ENCODE measurements at places on chromosomes 3 and 15. TPM values are rescaled to one million over a fixed set of nuclear protein-coding genes. Genes with fewer than 3 reads are reported as not detected.
A peak's percentile ranks its signal among the peaks of the same experiment; 100 is the strongest.

The HDDC3 gene
- 15.2 TPM for total RNA-seq

GRCh38 chr3:121018917-121019321 lies 110.9 kb downstream of the STXBP5L start:
- no peak for DNase-seq

The HTR3D gene
- total RNA-seq, result not detected

The EXD1 gene
- total RNA-seq, result not detected

GRCh38 chr15:60574801-60575631 lies 96.1 kb upstream of the ICE2 start:
- DNase-seq, result no peak

DNA sequence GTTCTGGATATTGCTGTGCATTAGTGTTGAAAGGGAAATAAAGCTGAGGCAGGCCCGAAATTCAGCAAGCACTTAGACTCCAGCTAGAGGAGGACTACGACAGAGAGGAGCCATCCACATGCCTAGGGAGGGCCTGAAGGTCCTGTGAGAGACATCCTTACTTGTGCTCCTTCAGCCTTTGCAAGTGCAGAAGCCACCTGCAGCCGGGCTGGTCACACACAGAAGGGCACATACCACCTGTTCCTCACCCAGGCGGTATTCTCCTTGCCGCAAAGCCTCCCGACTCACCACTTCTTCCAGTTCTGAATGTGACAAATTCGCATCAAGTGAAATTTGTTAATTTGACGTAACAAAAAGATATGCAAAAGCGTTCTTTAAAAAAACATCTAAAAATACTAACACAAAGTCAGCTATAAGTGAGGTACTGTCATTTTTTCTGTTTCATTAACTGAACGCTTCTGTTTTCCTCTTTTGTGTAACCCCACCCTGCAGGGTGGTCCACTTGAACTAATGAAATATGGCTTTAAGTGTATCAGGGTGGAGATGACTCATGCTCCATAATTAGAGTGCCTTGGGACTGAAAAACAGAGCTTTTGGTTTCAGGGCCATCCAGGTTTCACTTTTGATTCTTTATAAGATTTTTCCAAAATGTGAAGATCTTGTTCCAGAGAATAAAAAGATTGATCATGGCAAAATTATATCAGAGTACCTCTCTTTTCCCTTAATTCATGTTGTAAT lies 467.9 kb upstream of the ATP11B start:
- DNase-seq, result no peak

GRCh38 chr15:39542385-39543065 lies 38.4 kb upstream of the THBS1 start:
- no peak for DNase-seq

GRCh38 chr15:77985031-77985930 lies 92.2 kb downstream of the TBC1D2B start:
- DNase-seq, result no peak

The SORD gene
- 5.7 TPM for total RNA-seq

GRCh38 chr3:65617209-65617608 lies 421.5 kb downstream of the MAGI1 start:
- DNase-seq, result no peak

DNA sequence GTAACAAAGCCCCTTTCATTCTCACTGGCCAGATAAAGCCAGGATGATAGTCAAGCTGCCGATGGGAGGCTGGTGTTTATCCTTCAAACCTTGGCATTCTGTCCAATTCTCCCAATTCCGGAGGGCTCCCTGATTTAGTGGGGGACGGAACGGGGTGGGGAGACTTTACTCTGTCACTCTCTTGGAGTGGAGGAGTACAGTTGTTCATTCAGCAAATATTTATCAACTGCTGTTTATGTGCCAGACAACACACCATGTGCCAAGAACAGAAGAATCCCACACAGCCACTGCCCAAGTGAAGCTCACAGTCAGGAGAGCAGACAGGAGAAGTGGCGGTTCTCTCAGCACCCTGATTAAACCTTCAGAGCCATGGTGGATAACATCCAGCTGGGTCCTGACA lies 63.3 kb downstream of the WNT5A start:
- DNase-seq, result peak; percentile 34

DNA sequence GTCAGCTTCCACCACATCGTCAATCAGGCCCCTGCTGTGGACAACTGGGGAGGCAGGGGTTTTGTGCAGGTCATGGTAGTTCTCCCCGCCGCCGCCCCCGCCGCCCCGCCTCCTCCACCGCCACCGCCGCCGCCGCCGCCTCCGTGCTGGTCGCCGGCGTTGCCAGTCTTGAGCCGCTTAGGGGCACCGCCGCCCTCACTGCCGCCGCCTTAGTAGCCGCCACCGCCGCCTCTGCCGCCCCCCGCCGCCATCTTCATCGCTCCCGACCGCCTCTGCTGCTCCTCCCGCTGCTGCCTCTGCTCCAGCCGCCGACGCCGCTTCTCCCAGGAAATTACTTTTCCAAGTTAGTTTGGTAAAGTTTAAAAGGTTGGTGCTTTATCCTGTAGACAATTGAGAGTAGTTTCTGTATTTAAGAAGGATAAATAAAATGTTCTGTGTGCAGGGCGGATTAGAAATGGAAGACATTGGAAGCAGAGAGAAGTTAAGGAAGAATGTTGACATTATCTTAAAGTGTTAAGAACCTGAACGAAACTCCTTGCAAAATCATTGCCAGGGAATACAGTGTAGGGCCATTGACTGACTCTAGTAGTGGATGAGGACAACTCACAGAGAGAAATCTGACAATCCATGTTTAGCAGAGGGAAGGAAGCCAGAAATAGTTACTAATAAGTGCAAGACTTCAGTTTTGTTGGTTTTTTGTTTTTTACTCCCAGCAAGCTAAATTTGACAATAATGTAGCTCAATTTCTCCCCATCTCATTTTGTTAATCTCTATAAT lies 53.0 kb upstream of the GOLGA8A start:
- DNase-seq, result no peak

The TTC23 gene
- 19.5 TPM for total RNA-seq

DNA sequence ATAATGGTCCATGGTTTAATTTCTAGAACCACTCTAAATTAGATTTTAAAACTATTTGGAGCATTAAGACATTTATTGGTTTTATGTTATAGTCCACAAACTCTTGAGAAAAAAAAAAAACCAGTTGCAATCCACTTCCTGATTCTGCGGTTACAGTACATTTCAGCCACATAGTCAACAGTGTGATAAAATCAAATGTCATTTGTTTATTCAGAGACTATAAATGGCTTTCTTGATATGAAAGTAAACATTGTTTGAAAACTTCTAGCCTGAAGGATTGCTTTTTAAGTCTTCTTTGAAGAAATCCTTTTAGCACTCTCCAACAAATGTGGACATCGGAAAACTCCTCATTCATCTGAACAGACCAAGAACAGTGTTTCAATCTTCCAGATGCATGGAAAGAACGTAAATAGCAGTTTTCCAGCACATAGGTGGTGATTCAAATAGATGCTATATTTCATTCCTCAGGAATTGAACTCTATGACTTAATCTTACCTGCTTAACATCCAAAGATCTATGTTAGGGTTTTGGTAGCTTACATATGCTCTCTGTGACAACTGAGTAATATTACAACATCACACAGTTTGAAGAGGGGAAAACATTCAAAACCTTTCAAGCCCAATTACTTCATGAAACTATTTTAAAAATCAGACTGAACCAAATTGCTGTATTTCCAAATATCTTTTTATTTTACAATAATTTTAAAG lies 87.8 kb upstream of the UBE2E2 start:
- no peak for DNase-seq

DNA sequence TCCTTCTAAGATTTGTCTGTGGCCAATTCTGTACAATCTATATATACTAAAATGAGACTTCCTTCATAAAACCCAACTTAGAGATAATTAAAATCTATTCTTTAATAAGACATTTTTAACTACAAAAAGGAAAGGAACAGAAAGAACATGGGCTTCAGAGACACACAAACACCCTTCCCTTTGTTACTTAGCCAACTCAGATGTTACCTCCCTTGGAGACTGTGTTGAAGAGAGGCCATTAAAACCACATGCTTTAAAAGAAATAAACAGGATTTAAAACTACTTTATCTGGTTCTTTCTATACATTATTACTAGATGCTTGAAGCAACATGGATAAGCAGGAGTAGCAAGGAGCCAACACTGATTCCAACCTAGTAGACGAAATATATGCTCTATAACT lies 42.0 kb downstream of the LRRFIP2 start:
- DNase-seq, result no peak

The ECE2 gene
- not detected for total RNA-seq

The GOLGA6A gene
- total RNA-seq, result not detected

The HIGD1A gene
- 285 TPM for total RNA-seq

- DNase-seq, result no peak
Observed at GRCh38 chr3:32041316-32041715, 59.8 kb downstream of the ZNF860 start.

- DNase-seq, result no peak
Observed at GRCh38 chr3:37170060-37170459, 4.3 kb downstream of the LRRFIP2 start.

The C3orf52 gene
- total RNA-seq, result 7.8 TPM

All from heart left ventricle (tissue), 16 donors.